ENCODE measurements at places on chromosomes 1 and 21.

DNA sequence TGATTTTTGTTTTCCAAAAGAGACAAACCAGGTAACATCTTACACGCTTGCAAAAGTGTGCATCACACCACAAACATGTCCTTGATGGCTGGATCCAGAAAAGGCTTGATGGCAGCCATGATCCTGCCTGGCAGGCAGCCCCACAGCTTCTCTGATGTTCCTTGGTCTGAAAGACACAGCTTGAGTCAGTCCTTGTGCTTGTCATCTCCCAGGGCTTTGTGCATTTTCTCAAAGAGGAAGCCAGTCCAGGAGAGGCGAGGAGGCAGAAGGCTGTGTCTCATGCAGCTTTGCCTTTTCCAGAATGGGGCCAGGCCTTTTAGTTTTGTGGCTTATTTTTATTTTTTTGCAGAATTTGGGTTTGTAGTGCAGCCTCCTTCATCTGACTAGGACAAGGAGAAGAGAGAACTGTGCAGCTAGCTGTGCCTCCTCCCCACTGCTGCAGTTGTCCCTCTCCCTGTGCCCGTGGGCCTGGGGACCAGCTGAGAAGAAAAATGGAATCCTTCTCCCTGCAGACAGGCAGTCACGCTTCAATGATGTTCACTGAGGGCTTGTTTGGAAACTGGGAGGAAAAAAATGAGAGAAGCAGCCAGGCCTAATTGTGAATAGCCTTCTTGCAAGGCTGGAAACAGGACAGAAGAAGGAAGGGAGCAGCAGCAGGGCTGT is 7.4 kb downstream of the FNDC5 start:
- DNase-seq = no peak

GRCh38 chr21:26115305-26115704 is 55.3 kb downstream of the APP start:
- no peak for DNase-seq

DNA sequence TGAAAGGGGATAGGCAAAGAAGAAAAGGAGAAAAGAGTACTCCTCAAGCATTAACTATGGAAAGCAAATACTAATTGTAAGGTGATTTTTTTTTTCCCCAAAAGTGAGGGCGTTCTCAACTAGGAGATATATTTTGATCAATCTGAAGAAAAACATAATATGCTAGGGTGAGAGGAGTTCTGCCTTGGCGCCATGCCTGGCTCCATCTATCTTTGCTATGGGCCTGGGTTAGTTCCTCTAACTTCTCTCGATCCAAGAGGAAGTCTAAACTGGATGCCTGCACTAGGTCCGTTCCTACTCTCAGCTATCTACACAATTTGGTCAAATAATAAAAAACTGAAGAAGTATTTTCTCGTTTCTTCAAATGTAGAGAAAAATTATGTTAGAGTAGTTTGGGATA is 20.5 kb downstream of the CNN3 start:
- DNase-seq = no peak

GRCh38 chr1:35535243-35535642 is 22.0 kb downstream of the KIAA0319L start:
- no peak for DNase-seq

Measured in SJSA1 (cell line).